ENCODE measurements at places on chromosomes 11 and 22. TPM values are rescaled to one million over a fixed set of nuclear protein-coding genes. Genes with fewer than 3 reads are reported as not detected.

TSPAN18 gene
- 32.2 TPM for total RNA-seq

TNNI2 gene
- 32.6 TPM for total RNA-seq

MIOX gene
- not detected for total RNA-seq

UBQLN3 gene
- total RNA-seq, result 0.58 TPM

IRAG1 gene
- total RNA-seq, result 60.1 TPM

OR52A1 gene
- not detected for total RNA-seq

CREB3L1 gene
- total RNA-seq, result 44.3 TPM

SLC37A2 gene
- total RNA-seq, result 9.0 TPM

ACO2 gene
- 41.8 TPM for total RNA-seq

INS gene
- total RNA-seq, result not detected

OR52H1 gene
- total RNA-seq, result 2.2 TPM

APOL5 gene
- 1.4 TPM for total RNA-seq

TMEM223 gene
- 16.7 TPM for total RNA-seq

OR52R1 gene
- not detected for total RNA-seq

PKDREJ gene
- 0.05 TPM for total RNA-seq

C11orf91 gene
- not detected for total RNA-seq

SNX32 gene
- total RNA-seq, result 0.85 TPM

NCR3LG1 gene
- 1.6 TPM for total RNA-seq

CAVIN3 gene
- 36.7 TPM for total RNA-seq

CYP2D6 gene
- total RNA-seq, result 0.48 TPM

PIK3IP1 gene
- 19.5 TPM for total RNA-seq

DGAT2 gene
- total RNA-seq, result 9.5 TPM

LARGE1 gene
- total RNA-seq, result 27.9 TPM

KRTAP5-8 gene
- total RNA-seq, result not detected

FOLR3 gene
- total RNA-seq, result not detected

BAIAP2L2 gene
- not detected for total RNA-seq

SPON1 gene
- 131 TPM for total RNA-seq

LIF gene
- total RNA-seq, result 4.8 TPM

PHLDA2 gene
- 1.1 TPM for total RNA-seq

OR51B5 gene
- total RNA-seq, result 4.3 TPM

OR5T2 gene
- not detected for total RNA-seq

BET1L gene
- total RNA-seq, result 17.7 TPM

KCTD21 gene
- total RNA-seq, result 6.2 TPM

TOMT gene
- not detected for total RNA-seq

IL18 gene
- total RNA-seq, result 18.1 TPM

Measured in urinary bladder (tissue), 4 donors.